Fibroblast of lung (primary cell): ENCODE measurements at places on chromosomes 5 and 9. TPM values are rescaled to one million over a fixed set of nuclear protein-coding genes. Genes with fewer than 3 reads are reported as not detected.
A peak's percentile ranks its signal among the peaks of the same experiment; 100 is the strongest.

The NR5A1 gene
- total RNA-seq: not detected in 2 replicates

The KCNIP1 gene
- total RNA-seq: not detected in 2 replicates

The IQGAP2 gene
- 7.9 and 8.5 TPM in 2 replicates for total RNA-seq

The HRCT1 gene
- 0.26 and 1.2 TPM in 2 replicates for total RNA-seq

The ZNF658 gene
- 6.4 and 6.9 TPM in 2 replicates for total RNA-seq

The ELOVL7 gene
- under 0.01 and 0.26 TPM in 2 replicates for total RNA-seq

GRCh38 chr5:1396293-1396816 lies 48.9 kb downstream of the SLC6A3 start:
- DNase-seq: no peak

- DNase-seq: no peak
Measured at GRCh38 chr5:151139015-151139414, 18.6 kb downstream of the ANXA6 start.

- peak; percentile 99 for DNase-seq
Measured at GRCh38 chr9:98867429-98868168, 60.1 kb downstream of the GALNT12 start.

- peak; percentile 82 for DNase-seq
Measured at GRCh38 chr9:134055981-134056461, 11.8 kb downstream of the BRD3 start.

GRCh38 chr9:110742741-110743371 lies 74.3 kb downstream of the MUSK start:
- peak; percentile 92 for DNase-seq

DNA sequence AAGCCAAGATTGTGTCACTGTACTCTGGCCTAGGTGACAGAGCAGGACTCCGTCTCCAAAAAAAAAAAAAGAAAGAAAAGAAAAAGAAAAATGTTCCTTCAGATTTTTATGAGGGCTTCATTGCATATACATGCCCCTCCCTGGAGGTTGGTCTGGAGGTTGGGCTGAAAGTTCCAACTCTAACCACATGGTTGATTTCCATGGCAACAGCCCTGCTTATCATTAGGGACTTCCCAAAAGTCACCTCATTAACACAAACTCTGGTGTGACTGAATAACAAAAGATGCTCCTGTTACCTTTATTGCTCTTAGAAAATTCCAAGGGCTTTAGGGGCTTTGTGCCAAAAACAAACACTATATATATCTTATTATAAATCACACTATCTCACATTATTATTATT lies 113.8 kb downstream of the TMC1 start:
- DNase-seq: peak; percentile 26

DNA sequence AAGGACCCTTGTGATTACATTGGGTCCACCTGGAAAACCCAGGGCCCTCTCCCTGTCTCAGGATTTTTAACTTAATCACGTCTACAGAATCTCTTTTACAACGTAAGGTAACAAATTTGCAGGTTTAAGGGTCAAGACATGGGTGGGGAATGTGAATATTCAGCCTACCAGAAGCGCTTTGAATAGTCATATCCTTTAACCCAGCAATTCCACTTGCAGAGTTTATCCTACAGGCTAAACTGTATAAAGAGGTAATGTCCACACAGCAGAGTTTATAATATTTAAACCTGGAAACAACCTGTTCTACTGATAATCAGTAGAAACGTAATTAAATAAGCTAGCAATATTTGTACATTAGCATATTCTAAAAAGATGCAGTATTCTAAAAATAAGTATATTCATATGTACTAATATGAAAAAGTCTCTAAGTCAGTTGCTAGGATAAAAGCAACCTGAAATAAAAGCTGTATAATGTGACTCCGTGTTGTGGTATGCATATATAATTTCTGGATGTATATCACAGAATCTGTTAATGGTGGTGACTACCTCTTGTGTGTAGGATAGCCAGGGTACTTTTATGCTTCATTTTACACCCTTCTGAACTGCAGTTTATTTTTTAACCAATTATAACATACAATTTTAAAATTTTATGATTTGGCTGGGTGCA lies 14.1 kb upstream of the NIPAL4 start:
- no peak for DNase-seq

- DNase-seq: no peak
Measured at GRCh38 chr5:125199373-125199772, 452.9 kb upstream of the ZNF608 start.

DNA sequence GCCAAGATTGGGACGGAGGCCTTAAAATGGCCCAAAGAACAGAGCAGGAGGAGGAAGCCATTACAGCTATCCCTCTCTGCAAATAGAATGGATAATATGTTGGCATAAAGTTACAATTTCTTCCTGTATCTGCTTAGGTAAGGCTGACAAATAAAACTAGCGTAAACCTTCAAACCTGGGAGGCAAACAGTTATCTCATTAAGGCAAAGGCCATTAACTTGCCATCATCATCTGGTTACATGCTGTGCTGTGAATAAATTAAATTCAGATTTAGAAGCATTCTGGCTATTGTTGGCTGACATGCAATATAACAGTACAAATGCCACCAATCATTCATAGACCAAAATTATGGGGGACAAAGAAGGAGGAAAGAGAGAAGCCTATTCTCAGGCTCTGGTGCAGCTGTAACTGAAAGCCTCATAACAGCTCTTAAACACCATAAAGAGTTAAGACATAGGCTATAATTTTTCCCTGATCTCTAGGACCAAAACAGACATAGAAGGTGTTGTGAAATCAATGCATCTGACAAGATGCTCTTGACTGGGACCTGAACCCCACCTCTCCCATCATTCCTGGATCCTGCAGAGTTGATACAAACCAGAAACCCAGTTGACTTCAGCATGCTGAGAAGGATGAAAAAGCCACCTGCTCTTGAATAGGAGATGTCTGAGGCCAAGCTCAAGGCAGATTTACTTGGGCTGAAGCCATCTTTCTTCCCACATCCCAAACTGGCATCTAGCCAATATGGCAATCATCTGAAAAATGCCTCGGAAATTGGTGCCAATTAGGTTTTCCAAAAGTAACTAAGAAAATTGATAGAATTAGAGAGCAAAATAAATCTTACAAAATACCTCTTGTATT lies 62.5 kb downstream of the PLCXD3 start:
- DNase-seq: no peak
